ENCODE measurements at places on chromosomes 12 and 14. TPM values are rescaled to one million over a fixed set of nuclear protein-coding genes. Genes with fewer than 3 reads are reported as not detected.

DNA sequence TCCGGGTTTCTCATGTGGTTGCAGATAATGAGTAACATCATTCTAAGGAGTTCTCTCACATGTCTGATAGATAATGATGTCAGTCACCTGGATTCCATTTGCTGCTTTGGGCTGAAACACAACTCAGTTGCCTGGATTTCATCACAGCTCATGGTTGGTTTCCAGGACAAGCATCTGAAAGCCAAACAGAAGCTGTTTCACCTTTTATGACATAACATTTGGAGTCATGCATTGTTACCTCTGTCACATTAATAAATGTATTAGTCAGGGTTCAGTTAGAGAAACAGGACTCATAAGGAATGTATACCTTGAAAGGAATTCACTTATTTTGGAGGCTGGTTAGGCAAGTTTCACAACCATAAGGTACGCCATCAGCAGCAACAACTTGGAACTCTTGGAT lies 251.9 kb upstream of the ATXN7L3B start:
- no peaks in the 10 kb centered on the region for H3K36me3 ChIP-seq
- DNase-seq: no peak
- H3K27me3 ChIP-seq: no peaks in the 10 kb centered on the region
- H3K27ac ChIP-seq: no peak overlapping the region
- H3K4me1 ChIP-seq: no peaks in the 10 kb centered on the region

INSM2 gene
- total RNA-seq: not detected

GRCh38 chr12:6529291-6529737 lies 5.0 kb upstream of the GAPDH start:
- H3K4me1 ChIP-seq: peaks cover 9% of the 10 kb centered on the region
- H3K4me3 ChIP-seq: no peak overlapping the region
- H3K36me3 ChIP-seq: peaks cover 52% of the 10 kb centered on the region
- no peaks in the 10 kb centered on the region for H3K27me3 ChIP-seq
- H3K27ac ChIP-seq: no peak overlapping the region

LRRC43 gene
- total RNA-seq: not detected

BICDL1 gene
- total RNA-seq: not detected

DNA sequence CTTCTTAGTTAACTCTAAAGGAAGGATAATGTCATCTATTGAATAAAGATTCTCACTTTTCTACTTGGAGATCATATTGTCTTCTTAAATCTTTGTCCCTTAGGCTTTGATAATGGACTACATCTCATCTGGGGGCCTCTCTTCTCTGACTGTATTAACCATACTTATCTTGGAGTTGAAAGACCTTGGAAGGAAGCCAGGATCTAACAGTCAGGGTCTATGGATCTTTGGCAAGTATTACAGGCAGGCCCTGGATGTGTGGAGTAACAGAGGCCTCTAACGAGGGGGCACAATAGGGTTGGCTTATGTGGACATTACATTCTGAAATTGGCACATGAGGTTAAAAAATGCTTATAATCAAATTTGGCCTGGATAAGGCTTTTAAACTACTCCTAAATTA lies 513.8 kb downstream of the NRXN3 start:
- DNase-seq: no peak
- H3K36me3 ChIP-seq: no peaks in the 10 kb centered on the region
- no peaks in the 10 kb centered on the region for H3K27me3 ChIP-seq
- H3K4me3 ChIP-seq: no peak overlapping the region
- H3K4me1 ChIP-seq: no peaks in the 10 kb centered on the region

DNA sequence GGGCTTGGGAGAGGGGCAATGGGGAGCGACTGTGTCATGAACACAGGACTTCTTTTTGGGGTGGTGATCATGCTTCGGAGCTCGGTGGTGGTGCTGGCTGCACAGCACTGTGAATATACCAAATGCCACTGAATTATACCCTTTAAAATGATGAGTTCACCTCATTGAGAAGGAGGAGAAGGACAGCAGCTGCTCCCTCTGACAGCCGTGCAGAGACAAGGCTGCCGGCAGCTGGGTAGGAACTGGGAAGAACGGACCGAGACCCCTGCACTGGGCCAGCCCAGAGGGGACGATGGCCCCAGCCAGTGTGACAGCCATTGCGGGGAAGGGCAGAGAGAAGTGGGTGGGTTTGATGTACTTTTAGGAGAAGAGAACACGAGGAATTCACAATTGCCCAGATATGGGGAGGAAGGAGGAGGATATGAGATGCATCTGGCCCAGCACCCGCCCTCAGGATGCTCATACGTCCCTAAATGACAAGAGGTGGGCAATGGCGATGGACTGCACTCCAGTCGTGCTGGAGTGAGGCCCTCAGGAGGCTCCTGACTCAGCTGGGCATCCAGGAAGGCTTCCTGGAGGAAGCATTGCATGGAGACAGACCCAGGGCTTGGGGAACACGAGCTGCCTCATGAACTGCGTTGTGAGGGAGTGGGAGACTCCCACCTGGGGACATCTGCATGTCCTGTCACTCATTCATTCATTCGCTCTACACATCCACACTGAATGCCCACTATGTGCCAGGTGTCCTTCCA lies 64.3 kb upstream of the C14orf180 start:
- H3K27ac ChIP-seq: no peak overlapping the region
- H3K4me3 ChIP-seq: no peak overlapping the region
- H3K4me1 ChIP-seq: no peaks in the 10 kb centered on the region
- H3K27me3 ChIP-seq: no peaks in the 10 kb centered on the region
- DNase-seq: no peak

GRCh38 chr14:87877877-87878276 lies 115.1 kb downstream of the GALC start:
- H3K27ac ChIP-seq: no peak overlapping the region
- no peak for DNase-seq
- H3K4me1 ChIP-seq: no peaks in the 10 kb centered on the region
- no peaks in the 10 kb centered on the region for H3K36me3 ChIP-seq
- H3K27me3 ChIP-seq: no peaks in the 10 kb centered on the region
- no peak overlapping the region for H3K4me3 ChIP-seq

SMIM41 gene
- not detected for total RNA-seq

PLA2G1B gene
- total RNA-seq: not detected

GRCh38 chr14:94180655-94181271 lies 6.6 kb downstream of the PPP4R4 start:
- H3K27me3 ChIP-seq: peaks cover 10% of the 10 kb centered on the region
- no peak overlapping the region for H3K27ac ChIP-seq
- no peak overlapping the region for H3K4me3 ChIP-seq
- DNase-seq: peak; percentile 42

GRCh38 chr12:14326699-14327098 lies 38.8 kb upstream of the ATF7IP start:
- H3K4me1 ChIP-seq: peaks cover 10% of the 10 kb centered on the region
- H3K4me3 ChIP-seq: no peak overlapping the region
- DNase-seq: peak; percentile 82
- H3K27me3 ChIP-seq: no peaks in the 10 kb centered on the region
- no peaks in the 10 kb centered on the region for H3K36me3 ChIP-seq

GRCh38 chr12:32881107-32881506 lies 15.5 kb downstream of the PKP2 start:
- H3K27ac ChIP-seq: no peak overlapping the region
- no peak for DNase-seq
- no peak overlapping the region for H3K4me3 ChIP-seq
- H3K4me1 ChIP-seq: no peaks in the 10 kb centered on the region

- no peak overlapping the region for H3K27ac ChIP-seq
- H3K36me3 ChIP-seq: no peaks in the 10 kb centered on the region
- H3K4me1 ChIP-seq: no peaks in the 10 kb centered on the region
- no peak overlapping the region for H3K4me3 ChIP-seq
- DNase-seq: no peak
Observed at GRCh38 chr14:44449680-44450079, 57.4 kb downstream of the FSCB start.

RPGRIP1 gene
- total RNA-seq: not detected

MYO1H gene
- not detected for total RNA-seq

GRCh38 chr12:123043536-123044001 lies 63.1 kb downstream of the ARL6IP4 start:
- no peak overlapping the region for H3K4me3 ChIP-seq
- H3K27ac ChIP-seq: peak overlapping the region; percentile 93
- H3K27me3 ChIP-seq: no peaks in the 10 kb centered on the region
- H3K36me3 ChIP-seq: no peaks in the 10 kb centered on the region
- DNase-seq: peak; percentile 99
- H3K4me1 ChIP-seq: peaks cover 33% of the 10 kb centered on the region

- no peak overlapping the region for H3K27ac ChIP-seq
- DNase-seq: no peak
- H3K27me3 ChIP-seq: no peaks in the 10 kb centered on the region
- H3K4me1 ChIP-seq: no peaks in the 10 kb centered on the region
- no peak overlapping the region for H3K4me3 ChIP-seq
- H3K36me3 ChIP-seq: no peaks in the 10 kb centered on the region
Observed at GRCh38 chr14:28116716-28117115, 649.9 kb upstream of the FOXG1 start.

GRCh38 chr12:74365178-74365964 lies 172.3 kb upstream of the ATXN7L3B start:
- no peaks in the 10 kb centered on the region for H3K27me3 ChIP-seq
- no peaks in the 10 kb centered on the region for H3K36me3 ChIP-seq
- peak; percentile 33 for DNase-seq
- H3K4me1 ChIP-seq: no peaks in the 10 kb centered on the region

- H3K27ac ChIP-seq: no peak overlapping the region
- H3K4me1 ChIP-seq: no peaks in the 10 kb centered on the region
- H3K36me3 ChIP-seq: no peaks in the 10 kb centered on the region
Observed at GRCh38 chr12:76420222-76420621, 72.0 kb upstream of the BBS10 start.

DNA sequence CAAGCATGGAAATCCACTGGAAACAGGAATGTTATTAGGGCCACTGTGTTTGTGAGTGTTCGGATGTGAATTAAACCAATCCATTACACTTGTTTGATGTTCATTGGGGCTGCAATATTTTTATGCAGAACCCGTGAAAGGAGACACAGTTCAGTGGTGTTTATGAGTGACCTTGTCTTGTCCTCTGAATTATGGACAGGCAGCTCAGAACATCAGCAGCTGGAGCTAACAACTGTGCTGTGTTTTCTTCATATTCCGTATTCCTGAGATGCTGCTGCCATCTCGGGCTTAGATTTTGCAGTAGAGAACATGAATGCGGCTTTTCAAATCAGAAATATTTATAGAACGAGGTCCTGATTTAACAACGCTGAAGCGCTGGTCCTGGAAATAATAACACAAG lies 20.3 kb upstream of the CACNA1C start:
- no peak for DNase-seq
- no peaks in the 10 kb centered on the region for H3K4me1 ChIP-seq
- H3K36me3 ChIP-seq: no peaks in the 10 kb centered on the region
- H3K4me3 ChIP-seq: no peak overlapping the region
- H3K27me3 ChIP-seq: peaks cover 24% of the 10 kb centered on the region

GRCh38 chr14:61803755-61804154 lies 41.5 kb downstream of the SNAPC1 start:
- no peaks in the 10 kb centered on the region for H3K36me3 ChIP-seq
- no peak overlapping the region for H3K27ac ChIP-seq
- H3K27me3 ChIP-seq: no peaks in the 10 kb centered on the region
- DNase-seq: no peak
- no peak overlapping the region for H3K4me3 ChIP-seq
- peaks cover 3% of the 10 kb centered on the region for H3K4me1 ChIP-seq

IFI27 gene
- total RNA-seq: not detected

DNA sequence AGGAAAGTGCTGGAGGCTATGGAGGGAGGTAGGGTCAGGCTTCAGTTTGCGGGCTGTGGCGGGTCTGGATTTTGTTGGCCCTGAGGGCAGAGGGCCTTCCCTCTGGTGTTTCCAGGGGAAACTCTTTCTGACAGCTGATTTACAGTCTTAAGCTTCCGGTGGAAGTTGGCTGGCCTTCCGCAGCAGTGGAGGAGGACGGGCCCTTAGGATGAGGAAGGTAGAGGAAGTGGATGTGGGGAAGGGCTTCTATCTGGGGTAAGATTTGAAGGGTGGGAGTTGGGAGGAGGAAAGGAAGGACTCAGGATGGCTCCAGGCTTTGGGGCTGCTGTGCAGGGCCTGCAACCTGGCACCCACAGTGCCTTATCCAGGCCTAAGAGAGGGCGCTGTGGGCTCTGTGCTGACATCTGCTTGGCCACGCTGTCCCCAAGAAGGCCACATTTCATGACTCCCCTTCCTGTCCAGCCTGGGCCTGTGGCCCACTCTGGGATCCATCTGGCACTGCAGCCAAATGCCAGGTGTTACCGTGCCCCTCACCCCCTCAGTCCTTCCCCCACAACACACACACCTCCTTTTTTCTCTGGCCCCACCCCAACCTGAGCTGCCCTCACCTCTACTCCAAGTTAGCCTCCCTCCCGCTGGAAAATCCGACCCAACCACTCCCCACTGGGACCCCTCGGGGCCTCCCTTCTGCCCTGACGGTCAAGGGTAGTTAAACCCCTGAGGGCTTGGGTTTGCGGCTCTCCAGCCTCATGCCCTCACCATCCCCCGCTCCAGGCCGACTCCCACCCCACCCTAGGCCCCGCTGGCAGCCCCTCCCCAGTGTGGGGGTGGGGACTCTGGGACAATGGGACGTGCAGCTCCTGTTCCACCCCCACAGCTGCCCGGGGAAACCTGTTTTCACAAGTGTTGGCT lies 7.7 kb upstream of the PPP1R13B start:
- H3K27me3 ChIP-seq: peaks cover 18% of the 10 kb centered on the region
- no peaks in the 10 kb centered on the region for H3K4me1 ChIP-seq
- H3K27ac ChIP-seq: no peak overlapping the region
- H3K36me3 ChIP-seq: no peaks in the 10 kb centered on the region

GRCh38 chr12:46454981-46455380 lies 82.4 kb upstream of the SLC38A2 start:
- no peaks in the 10 kb centered on the region for H3K36me3 ChIP-seq
- no peak for DNase-seq
- H3K27ac ChIP-seq: no peak overlapping the region
- H3K27me3 ChIP-seq: no peaks in the 10 kb centered on the region
- H3K4me1 ChIP-seq: peaks cover 21% of the 10 kb centered on the region

DNA sequence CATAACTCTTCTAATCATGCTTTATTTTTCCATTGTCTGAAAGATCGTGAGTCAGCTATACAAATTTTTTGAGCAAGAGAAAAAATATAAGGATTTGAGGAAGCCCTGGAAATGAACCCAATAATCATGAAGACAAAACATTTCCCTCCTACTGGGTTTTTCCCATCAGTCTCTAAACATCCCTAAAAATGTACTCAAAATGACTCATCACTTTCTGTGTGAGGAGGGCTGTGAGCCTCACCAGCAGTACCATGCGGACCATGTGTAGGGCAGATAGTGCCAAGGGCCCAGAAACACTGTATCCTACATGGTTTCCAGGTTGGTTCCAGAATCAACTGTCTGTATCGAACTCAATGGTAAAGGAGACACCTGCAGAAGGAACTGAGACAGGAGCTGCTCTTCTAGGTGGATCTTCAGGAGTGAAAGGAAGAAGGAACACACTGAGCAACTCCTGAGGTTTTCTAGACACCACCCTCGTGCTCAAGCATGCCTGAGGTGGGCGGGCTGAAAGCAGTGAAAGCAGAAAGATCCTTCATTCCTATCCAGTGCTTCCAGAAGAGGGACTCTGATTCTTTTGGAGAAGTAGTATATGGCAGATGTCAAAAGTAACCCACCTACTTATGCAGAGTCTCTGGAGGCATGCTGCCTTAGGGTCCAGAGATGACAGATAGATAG lies 48.6 kb upstream of the RHOJ start:
- peak; percentile 68 for DNase-seq
- H3K27ac ChIP-seq: no peak overlapping the region
- no peak overlapping the region for H3K4me3 ChIP-seq
- H3K36me3 ChIP-seq: no peaks in the 10 kb centered on the region
